Renal cortical epithelial cell (primary cell): ENCODE measurements at places on chromosomes 13 and 19. TPM values are rescaled to one million over a fixed set of nuclear protein-coding genes. Genes with fewer than 3 reads are reported as not detected.

The VN1R4 gene
- total RNA-seq = not detected in 2 replicates

The IRGC gene
- not detected in 2 replicates for total RNA-seq

DNA sequence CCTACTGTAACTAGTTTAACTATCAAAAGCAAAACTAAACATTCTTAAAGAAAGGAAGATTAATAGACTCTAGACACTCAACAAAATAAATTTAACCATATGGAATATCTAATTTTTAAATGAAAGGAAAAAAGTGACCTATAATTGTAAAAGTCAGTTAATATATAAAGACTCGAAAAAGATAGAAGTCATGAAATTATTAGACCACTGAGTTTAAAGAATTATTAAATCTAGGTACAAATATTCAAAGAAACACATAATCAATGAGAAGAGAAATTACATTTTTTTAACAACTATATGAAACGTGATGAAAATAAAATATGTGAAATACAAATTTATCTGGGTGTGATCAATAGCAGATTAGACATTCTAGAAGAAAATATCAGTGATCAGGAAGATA is 706.8 kb upstream of the PCDH20 start:
- no peak for DNase-seq

DNA sequence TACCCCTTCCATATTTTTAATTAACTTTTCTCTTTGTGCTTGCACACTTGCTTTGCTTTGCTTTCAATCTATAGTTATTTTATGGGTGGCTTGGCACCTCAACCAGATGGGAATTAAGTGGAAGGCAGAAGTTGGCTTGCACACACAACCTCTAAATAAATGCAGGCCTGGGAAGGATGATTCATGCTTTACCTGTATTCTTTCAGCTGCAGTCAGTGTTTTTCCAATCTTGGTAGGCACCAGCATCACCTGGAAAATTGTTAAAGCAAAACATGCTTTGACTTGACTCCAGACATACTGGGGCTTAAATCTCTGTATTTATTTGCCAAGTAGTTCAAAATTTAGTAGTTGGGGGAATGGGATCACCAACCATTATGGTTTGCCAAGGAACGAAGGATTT is 543.0 kb downstream of the GPC6 start:
- DNase-seq = no peak
